ENCODE measurements at places on chromosomes 2 and 18.

- DNase-seq: no peak
These were observed 1.7 kb downstream of the MZT2B start for GRCh38 chr2:130183512-130184373.

DNA sequence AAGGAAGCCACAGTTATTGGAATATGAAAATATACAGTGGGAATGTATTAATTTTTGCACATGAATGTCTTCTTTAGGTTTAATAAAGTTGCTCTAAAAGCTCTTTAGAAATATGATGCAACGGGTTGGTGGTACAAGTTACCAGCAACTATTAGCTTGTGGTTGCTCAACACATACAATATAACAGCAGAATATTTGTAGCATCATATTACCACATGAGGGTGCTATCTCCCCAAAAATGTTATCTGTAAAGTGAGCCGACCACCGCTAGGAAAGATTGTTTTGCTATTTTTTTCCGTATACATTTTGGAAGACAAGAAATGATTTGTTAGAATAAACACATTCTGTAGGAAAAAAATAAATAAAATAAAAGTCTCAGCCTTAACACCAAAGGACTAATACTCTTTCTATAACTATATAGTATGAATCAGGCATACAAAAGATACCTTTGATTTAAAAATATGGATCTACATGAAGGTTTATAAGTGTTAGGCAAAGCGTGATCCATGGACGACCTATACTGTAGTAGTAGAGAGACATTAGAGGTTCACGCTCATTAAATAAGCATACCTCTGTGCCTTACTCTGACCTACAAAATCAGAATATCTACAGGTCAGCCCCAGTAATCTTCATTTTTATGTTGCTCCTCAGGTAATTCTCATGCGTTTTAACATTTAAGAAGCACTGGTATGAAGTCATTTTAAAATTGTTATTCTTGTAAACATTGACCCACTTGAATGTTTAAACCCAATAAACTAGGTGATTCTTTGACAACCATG, 1110.6 kb upstream of the ACVR2A start:
- DNase-seq: no peak

- DNase-seq: no peak
These were observed 20.6 kb downstream of the ADCY3 start for GRCh38 chr2:24899361-24899910.

- no peak for DNase-seq
These were observed 57.6 kb downstream of the ATOH8 start for GRCh38 chr2:85811180-85812093.

- no peak for DNase-seq
These were observed 15.0 kb downstream of the TOGARAM2 start for GRCh38 chr2:28995765-28996750.

DNA sequence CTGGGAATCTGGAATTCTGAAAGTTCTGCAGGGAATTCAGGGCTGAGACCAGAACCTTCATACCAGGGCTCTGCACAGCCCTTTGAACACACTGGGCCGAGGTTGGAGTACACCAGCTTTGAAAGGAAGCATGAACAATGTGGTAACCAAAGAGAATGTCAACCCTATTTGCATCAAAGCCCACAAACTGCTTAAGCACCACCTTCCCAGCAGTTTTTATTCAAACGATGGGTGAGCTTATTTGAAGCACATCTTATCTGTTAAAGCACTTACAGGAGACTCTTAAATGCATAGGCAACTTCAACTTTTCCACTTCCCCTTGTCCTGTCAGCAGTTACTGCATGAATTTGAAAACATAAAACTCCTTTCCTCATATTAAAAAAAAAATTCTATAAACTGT, 96.6 kb downstream of the TXNL1 start:
- DNase-seq: no peak

DNA sequence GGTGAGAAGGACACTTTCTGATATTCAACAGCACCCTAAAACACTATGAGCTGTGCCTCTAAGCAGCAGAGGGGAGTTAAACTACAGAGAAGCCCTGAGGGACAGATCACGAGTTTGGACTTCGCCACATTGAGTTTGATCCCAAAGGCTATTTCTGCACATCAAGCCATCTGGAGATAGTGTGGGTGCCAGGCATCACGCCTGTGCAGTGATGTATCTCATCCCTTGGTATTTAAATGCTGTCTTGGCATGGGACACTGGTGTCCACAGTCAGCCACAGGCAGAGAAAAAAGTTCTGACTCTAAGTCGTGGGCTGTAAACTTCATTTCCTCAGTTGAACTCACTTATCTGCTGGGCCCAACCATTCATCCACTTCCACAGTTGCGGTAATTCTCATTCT, 742.3 kb upstream of the CELF4 start:
- DNase-seq: no peak

GRCh38 chr2:218995972-218996711, 2.9 kb upstream of the CRYBA2 start:
- DNase-seq: peak; percentile 54

DNA sequence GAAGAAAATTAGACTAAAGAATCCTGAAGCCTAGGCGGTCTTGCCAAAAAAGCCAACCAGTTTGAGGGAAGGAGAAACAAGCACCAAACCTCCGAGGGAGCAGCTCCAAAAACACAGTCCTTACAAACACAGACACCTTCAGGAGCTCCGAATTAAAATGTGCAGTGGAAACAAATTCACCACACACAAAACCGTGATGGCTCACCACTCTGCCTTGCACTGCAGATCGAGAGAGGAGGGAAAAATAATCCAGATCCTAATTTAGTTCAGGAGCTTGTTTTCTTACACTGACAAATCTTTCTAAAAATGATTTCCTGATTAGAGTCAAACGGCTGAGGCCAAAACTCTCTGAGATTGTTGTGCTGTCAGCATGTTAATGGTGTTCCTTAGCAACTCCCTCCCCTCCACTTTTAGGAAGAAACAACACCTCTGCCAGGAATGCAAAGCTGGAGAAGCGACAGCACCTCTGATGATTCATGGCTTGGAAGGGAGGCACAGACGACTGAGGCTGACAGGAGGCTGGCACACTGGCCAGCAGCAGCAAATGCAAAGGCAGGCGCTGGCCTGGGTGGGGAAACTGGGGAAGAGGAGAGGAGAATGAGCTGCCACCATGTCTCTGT, 249.4 kb upstream of the KLHL29 start:
- no peak for DNase-seq

- no peak for DNase-seq
These were observed 29.9 kb upstream of the AGAP1 start for GRCh38 chr2:235463893-235464292.

DNA sequence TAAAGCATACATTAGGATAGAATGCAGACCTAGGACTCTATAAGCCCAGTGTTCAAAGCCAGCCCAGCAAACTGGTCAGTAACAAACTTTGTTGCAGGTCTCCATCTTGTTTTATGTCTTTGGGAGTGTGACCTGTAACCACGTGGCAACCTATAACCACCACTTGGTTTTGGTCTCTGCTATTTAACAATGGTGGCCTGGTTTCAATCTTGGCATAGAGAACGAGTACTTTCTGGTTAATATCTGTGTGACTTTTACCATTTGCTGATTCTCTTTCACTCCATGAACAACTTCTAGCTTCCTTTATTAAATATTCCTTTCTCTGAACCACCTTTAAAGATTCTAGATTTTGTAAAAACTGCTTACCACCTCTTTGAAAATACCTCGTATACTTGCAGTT, 118.5 kb downstream of the KCNS3 start:
- DNase-seq: no peak

DNA sequence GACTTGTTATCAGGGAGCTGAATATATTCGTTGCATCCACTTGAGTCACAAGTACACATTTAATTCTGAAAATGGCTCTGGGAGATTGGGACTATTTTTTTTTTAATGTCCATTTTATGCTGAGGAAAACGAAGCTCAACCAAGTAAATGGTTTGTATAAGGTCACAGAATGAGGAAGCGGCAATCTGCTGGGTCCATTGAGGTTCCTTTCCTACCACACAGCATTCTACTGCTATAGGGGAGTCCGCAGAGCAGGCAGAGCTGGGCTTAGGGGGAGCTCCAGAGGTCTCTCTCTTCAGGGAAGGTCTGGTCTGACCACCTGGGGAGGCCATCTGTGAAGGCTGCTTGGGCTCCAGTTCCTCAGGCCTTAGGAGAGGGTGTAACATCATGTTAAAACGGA, 77.9 kb downstream of the MCFD2 start:
- DNase-seq: no peak

DNA sequence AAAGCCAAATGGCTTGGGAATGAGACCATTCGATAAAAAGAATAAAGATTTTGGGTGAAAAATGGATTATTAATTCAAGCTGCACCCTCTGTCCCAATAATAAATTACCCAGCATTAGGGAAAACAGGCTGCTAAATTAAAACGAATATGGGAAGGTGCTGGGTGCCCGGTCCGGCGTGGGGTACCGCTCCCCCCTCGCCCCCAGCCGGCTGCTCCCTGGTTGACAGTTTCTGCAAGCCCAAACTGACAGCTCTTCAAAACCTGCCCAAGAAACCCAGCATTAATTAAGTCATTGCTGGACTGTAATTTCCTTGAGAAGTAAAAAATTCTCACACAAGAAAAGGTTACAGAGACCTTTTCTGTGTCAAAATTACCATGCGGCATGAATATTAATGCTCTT, 98.6 kb downstream of the PTGR3 start:
- DNase-seq: no peak

GRCh38 chr2:119862127-119862889, 102.6 kb downstream of the PTPN4 start:
- no peak for DNase-seq

DNA sequence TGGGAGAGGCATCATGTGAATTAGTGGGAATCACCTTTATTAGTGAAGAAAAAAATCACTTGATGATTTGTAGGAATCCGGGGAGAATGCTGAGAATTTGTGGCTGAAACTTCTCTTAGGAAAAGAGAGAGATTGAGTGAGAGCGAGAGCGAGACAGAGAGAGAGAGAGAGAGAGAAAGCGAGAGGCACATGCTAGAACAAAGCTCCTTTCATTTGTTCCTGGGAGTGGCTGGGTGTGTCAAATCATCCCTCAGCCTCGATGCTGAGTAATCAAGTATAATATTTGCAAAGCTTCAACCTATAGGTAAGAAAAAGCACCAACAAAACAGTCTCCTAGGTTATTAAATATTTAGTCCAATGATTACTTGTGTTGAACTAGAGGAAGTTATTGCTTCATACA, 4.4 kb upstream of the SERPINB5 start:
- DNase-seq: no peak

DNA sequence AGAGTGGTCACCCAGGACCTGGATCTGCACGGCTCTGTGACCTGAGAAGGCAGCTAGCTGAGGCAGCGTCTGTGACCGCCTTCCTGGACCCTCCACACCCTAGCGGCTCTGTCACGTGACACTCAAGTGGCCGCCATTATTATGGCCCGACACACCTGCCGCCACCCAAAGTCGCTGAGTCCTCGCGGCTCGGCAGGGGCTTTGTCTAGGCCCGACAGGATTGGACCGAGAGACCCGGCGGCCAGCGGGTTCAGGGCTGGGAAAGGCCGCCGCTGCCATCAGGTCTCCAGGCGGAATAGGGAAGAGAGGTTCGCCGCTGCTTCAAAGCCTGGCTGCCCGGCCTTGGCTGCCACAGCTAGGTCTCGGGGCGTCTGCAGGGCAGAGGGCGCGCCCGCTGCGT, 1162.5 kb upstream of the LRRTM1 start:
- no peak for DNase-seq

DNA sequence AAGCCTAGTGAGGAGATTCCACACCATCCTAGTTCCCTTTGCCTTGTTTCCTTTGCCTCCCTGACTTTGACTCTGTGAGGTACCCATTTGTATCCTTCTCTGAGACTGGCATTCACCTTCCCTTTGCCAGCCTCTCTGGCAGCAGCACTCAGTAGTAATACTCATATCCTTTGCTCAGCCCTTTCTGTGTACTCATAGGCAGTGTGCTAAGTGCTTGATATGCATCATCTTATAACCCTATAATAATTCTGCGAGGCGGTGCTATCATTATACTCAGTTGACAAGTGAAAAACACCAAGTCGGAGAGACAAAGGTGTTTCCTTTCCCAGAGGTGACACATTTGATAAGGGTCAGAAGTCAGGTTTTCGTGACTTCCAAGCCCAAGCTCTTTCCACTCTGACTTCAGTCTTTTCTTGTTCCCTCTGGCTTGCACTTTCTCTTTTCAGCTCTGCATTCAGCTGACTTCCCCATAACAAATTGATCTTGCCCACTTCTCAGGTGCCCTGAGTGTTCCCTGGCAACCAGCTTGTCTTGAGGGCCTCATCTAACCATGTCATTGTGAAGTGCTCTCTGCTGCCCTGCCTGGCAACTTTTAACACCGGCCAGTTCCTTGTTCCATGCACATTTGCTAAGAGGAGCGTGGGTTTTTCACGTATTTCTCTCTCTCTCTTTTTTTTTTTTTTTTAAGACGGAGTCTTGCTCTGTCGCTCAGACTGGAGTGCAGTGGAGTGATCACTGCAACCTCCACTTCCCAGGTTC, 94.5 kb upstream of the UPP2 start:
- DNase-seq: no peak

GRCh38 chr2:144707736-144708326, 187.9 kb upstream of the ZEB2 start:
- no peak for DNase-seq

DNA sequence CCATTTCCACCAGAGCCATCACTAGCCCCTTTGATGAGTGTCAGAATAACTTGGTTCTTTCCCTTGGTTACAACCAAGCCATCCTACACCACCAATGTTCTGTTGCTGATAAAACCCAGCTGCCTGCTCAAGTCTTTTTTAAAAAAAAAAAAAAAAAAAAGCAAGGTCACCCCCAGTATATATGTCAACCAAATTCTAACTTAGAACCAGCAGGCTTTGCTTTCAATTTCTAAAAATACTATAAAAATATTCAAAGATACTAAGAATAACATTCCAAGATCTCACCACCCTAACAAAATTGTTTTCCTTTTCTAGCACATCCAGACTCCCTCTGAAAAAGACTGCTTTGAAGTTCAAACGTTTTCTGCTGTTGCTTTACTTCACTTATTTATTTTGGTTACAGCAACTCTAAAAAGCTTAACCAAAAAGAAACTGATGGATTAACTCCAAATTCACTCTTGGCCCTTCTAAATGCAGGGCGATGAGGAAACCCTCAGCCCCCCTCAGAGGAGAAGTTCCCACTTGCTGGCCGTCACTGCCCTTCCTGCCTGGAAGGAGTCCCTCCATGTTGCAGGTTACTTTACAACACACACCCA, 10.9 kb downstream of the UXS1 start:
- DNase-seq: no peak

- no peak for DNase-seq
These were observed 3.6 kb downstream of the DIS3L2 start for GRCh38 chr2:231965102-231965501.

Data from activated CD8-positive, alpha-beta memory T cell treated with anti-CD3 and anti-CD28 coated beads for 4 hours (primary cell).